ENCODE measurements at places on chromosomes 1 and 21. TPM values are rescaled to one million over a fixed set of nuclear protein-coding genes. Genes with fewer than 3 reads are reported as not detected.

The LCK gene
- not detected for total RNA-seq

The TRIM67 gene
- total RNA-seq, result under 0.01 TPM

The EFNA1 gene
- not detected for total RNA-seq

The B4GALT3 gene
- total RNA-seq, result 22.4 TPM

The CADM3 gene
- total RNA-seq, result 0.49 TPM

The TEDDM1 gene
- not detected for total RNA-seq

The RPRD2 gene
- 12.1 TPM for total RNA-seq

The LCE6A gene
- total RNA-seq, result not detected
